ENCODE measurements at places on chromosomes 3 and 15.

DNA sequence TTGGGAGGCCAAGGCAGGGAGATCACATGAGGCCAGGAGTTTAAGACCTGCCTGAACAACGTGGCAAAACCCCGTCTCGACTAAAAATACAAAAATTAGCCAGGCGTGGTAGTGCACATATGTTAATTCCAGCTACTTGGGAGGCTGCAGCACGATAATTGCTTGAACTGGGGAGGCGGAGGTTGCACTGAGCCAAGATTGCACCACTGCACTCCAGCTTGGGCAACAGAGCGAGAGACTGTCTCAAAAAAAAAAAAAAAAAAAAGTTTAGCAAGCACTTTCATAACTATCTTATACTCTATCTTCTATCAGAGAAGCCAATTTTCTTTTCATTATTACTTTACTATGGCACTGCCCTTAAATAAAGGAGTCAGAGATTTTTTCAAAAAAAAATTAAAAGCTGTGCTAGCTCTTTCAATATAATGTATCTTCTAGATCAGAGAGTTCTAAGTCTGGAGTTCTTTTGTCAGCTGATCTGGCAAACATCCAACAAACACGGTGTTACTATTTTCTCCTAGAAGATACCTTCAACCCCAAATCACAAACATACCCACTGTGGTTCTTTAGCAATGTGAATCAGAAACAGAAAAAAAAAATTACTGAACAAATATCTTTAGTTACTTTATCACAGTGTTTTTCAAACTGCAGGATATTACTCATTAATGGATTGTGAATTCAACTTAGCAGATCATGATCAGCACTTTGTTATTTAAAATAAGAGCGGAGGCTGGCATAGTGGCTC, 3.0 kb downstream of the ZNF770 start:
- DNase-seq: peak; percentile 56

- no peak for DNase-seq
Measured at GRCh38 chr3:17136136-17136721, 251.5 kb downstream of the PLCL2 start.

- no peak for DNase-seq
Measured at GRCh38 chr3:242602-243355, 46.2 kb downstream of the CHL1 start.

DNA sequence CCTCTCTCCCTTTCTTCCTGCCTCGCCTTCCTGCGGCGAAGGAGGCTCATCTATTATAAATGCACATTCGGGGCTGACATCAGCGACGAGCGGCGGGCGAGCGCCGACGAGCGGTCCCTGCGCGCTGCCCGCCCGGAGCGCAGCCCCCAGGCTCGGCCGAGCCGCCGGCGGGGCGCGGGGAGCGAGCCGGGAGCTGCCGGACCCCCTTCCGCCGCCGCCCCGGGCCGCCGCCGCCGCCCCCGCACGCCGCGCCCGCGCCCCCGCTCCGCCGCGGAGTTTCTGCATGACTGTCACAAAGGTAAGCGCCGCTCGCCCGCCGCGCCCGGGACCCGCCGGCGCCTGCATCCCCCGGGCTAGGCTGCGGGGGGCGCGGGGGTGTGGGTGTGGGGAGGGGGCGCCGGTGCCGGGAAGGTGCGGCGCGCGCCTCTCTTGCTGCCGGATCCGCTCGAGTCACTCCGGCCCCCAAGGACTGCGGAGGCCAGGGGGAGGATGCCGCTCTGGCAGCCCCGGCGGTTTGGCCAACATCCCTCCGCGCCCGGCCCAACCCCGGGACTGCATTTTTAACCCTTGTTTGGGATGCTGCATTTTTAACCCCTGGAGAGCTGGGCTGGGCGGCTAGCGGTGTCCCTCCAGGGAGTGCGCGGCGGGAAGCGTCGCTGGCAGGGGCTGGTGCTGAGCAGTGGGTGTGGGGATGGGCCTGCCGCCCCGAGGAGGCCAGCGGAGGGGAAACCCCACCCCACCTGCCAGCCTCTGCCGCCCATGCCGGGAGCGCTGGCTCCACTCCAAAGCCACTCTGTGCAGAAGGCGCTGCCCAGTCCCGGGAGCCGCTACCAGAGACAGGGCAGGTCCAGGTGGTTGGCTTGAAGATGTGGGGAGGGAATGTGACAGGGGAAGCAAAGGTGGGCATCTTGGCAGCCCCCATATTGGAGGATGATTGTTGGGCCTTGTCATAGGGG, at the start of gene CORO2B:
Gene CORO2B (plus strand): TSS at position 14 of the 956 bp plus-strand sequence. CDS start 270 bp downstream, at position 284.
- DNase-seq: peak; percentile 47

DNA sequence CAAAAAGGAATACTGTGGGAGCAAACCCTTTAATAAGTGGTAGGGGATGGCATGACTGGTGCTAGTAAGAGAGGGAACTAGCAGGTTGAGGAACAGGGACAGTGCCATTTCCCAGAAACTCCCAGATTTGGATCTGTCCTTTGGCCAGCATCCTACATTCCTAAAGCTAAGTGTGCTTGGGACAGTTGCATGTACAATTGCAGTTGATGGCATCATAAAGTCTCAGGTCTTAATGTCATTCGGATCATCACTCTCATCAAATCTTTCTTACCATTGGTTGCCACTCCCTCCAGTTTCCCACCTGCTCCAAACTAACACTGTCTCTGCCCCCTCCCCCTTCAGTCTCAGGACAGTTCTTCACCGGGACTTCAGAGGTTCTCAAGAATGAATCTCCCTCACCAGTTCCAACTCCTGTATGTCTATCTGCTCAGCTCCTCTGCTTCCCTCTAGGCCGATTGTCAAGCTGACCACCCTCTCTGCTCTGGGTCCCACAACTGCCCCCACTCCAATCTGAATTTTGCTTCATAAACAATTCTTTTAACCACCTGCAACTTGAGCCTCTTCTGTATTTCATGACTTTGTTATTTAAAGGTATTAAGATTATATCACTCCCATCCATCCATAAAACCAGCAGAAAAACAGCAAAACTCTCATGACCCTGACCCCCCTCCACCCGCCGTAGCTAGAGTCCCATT, 260.8 kb downstream of the CGGBP1 start:
- no peak for DNase-seq

DNA sequence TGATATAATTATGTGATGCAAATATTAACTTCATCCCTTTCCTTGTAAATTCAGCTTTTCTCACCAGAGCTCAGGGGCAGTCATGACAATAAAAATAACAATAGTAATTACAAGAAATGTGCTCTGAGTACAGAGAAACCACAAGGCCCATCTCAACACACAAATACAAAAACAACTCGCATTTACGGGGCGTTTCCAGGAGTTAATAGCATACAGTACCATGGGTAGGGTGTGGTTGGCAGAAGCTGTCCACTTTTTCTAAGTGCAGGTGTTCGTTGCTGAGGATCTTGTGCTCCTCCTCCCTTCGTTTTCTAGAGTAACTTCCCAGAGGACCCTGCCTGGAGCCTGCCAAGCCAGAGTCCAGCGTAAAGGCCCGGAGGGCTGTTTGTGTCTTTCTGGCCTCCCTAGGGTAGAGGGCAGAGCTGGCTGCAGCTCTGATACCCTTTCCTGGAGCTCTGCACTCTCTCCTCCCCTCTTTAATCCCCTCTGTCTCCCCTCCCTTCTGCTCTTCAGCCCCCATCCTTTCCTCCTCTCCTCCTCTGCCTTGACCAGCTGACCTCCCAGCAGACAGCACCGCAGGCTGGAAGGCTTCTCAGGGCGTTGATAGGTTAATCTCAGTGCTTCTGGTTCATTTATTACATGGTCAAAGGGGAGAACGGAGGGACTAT, 11.4 kb downstream of the SEMA3G start:
- DNase-seq: no peak

- DNase-seq: no peak
Measured at GRCh38 chr15:79282371-79283251, at the start of gene ANKRD34C. Gene ANKRD34C (plus strand): TSS chr15:79282722. CDS start chr15:79293285, 10,563 bp downstream.

GRCh38 chr3:44890852-44891251, 16.4 kb downstream of the TGM4 start:
- DNase-seq: no peak
